NAMALWA (cell line): ENCODE measurements at places on chromosomes 16 and 17.

DNA sequence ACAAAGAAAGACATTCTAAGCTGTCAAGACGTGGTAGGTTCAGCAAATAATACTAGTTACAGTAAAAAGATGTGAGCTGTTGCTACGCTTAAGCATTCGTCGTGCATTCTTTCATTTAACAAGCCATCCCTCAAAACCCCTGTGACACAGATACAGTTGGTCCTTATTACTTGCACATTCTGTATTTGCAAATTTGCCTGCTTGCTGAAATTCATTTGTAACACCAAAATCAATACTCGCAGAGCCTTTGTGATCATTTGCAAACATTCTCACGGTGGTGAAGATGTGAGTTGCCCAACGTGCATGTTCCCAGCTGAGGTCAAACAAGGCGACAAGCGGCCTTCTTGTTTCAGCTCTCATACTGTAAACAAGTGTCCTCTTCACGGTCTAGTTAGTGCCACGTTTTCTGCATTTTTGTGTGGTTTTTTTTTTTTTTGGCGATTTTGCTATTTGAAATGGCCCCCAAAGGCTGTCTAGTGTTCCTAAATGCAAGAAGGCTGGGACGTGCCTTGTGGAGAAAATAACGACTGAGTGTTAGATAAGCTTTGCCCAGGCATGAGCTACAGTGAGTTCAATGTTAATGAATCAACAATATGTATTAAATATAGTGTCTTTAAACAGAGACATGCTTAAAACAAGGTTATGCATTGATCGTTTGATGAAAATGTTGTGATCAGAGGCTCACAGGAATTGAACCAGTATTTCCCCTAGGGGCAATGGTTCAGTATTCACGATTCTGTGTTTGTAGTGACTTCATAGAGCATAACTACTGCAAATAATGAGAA lies 84.1 kb downstream of the RAB11FIP4 start:
- no peak for DNase-seq

DNA sequence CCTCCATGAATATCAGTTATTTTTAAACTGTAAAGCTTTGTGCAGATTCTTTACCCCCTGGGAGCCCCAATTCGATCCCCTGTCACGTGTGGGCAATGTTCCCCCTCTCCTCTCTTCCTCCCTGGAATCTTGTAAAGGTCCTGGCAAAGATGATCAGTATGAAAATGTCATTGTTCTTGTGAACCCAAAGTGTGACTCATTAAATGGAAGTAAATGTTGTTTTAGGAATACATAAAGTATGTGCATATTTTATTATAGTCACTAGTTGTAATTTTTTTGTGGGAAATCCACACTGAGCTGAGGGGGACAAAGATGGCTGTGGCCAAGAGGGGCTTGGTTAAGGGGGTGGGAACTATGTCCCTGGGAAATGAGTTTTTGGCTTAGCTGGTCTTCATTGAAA lies 2.3 kb downstream of the CCL11 start:
- DNase-seq: no peak

GRCh38 chr17:40361063-40361924 lies 3.2 kb downstream of the GJD3 start:
- DNase-seq: no peak

DNA sequence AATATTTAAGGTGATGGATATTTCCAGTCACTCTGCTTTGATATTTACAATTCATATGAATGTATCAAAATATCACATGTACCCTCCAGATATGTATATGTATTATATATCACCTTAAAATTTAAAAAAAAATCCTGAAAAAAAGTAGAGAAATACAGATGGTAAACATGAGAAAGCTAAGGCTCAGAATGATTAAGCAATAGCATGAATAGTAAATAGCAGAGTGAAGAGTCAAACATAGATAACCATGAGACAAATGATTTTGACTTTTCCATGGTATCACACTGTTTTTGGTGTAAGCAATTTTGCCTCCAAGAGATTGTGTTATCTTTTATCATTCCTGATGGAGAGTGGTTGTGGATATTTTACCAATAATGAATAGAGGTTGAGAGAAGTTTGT lies 868.8 kb downstream of the CDH11 start:
- DNase-seq: no peak

DNA sequence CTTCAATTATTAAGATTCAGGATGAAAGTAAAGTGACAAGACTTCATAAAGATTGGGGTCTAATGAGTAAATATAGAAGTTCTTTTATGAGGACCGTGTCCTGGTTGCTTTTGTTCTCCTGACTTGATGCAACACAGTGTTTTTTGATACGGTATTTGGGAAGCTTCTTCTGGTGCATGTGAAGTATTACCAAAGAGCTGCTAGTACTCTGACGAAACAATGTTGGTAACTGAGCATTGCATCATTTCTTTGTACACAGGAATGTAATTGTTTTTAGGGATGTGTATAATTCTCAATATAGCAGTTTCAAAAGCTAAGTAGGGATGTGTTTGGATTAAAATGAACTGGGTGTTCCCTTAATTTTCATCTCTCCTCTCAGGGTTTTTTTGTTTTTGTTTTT lies 15.9 kb downstream of the KPNB1 start:
- no peak for DNase-seq

- DNase-seq: no peak
These were observed 219.0 kb downstream of the FTO start for GRCh38 chr16:53922807-53923571.

DNA sequence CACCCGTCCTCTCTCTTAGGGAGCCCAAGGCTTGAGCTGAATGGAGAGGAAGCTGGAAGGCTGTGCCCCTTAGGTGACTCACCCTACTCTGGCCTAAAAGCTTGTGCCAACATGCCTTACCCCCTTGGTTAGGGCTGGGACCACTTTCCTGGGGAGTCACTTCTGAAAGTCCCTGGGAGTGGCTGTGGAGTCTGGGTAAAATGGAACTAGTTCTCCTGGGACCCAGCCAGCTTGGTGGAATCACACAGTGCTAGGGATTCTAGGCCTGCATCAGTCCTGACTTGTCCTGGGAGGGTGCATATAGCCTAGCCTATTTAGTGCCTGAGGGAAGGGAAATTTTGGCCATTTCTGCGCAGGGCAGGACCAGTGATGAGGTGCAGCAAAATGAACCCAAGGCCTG lies 10.5 kb downstream of the MMP28 start:
- DNase-seq: no peak

- DNase-seq: no peak
These were observed 33.6 kb upstream of the CPPED1 start for GRCh38 chr16:12837291-12837690.

DNA sequence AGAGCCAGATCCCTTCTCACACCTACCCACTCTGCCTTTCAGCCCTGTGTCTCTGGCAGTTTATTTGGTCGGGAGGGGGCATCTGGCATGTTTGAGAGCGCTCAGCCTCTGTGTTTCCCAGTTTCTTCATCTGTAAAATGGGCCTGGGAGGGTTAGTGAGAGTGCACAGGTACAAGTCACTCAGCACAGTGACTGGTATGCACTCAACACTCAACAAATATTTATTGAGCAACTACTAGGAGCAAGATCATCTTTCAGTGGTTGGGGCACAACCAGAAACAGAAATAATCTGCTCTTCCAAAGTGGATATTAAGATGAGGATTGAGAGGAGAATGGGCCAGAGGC lies 13.7 kb upstream of the SRCIN1 start:
- DNase-seq: no peak

DNA sequence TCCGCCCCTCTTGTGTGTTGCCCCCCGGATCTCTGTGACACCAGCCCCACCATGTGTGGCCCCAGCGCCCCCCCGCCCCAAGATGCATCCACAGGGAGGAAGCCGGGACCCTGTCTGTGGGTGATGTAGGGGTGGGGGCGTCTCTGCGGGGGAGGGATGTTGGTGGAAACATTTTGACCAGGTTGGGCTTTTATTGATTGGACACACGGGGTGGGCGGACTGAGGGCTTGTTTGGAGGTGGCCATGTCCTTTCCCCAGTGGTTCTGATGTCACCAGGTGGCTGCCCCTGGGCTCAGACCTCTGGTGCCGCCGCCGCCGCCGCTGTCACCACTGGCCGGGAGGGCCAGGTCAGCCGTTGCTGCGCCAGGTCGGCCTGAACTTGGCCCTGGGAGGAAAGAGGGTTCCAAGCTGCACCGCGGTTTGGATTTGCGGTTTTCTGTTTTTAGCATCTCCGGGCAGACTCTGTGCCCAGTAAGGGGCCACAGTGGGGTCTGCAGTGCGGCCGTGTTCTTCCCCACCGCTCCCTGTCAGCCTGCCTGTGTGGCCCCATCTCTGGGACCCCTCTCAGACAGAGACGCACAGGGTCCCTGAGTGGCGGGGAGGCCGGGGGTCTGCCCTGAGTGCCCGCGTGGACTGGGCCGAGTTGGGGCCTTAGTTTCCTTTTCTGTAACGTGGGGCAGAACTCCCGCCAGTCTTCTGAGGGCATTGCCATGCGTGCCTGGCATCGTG lies 19.8 kb downstream of the GSE1 start:
- no peak for DNase-seq
